ENCODE measurements at places on chromosomes 7 and 10. TPM values are rescaled to one million over a fixed set of nuclear protein-coding genes. Genes with fewer than 3 reads are reported as not detected.
A peak's percentile ranks its signal among the peaks of the same experiment; 100 is the strongest.

- no peaks in the 10 kb centered on the region for H3K4me1 ChIP-seq
- DNase-seq, result no peak
- H3K27me3 ChIP-seq, result no peaks in the 10 kb centered on the region
These were observed 13.8 kb downstream of the LRRN3 start for GRCh38 chr7:111104710-111105109.

The EIF4H gene
- total RNA-seq, result 203 TPM

The KLF14 gene
- total RNA-seq, result not detected

- no peaks in the 10 kb centered on the region for H3K27me3 ChIP-seq
- no peak overlapping the region for H3K4me3 ChIP-seq
- peaks cover 10% of the 10 kb centered on the region for H3K4me1 ChIP-seq
- H3K27ac ChIP-seq, result peak overlapping the region; percentile 69
- H3K36me3 ChIP-seq, result no peaks in the 10 kb centered on the region
These were observed 60.3 kb upstream of the C1GALT1 start for GRCh38 chr7:7122033-7122478.

GRCh38 chr10:5461914-5462840, 37.2 kb downstream of the CALML5 start:
- no peak overlapping the region for H3K4me3 ChIP-seq

- no peaks in the 10 kb centered on the region for H3K4me1 ChIP-seq
- no peak for DNase-seq
- H3K36me3 ChIP-seq, result no peaks in the 10 kb centered on the region
- H3K4me3 ChIP-seq, result no peak overlapping the region
- H3K27me3 ChIP-seq, result no peaks in the 10 kb centered on the region
These were observed 51.6 kb downstream of the CYCS start for GRCh38 chr7:25073451-25073850.

DNA sequence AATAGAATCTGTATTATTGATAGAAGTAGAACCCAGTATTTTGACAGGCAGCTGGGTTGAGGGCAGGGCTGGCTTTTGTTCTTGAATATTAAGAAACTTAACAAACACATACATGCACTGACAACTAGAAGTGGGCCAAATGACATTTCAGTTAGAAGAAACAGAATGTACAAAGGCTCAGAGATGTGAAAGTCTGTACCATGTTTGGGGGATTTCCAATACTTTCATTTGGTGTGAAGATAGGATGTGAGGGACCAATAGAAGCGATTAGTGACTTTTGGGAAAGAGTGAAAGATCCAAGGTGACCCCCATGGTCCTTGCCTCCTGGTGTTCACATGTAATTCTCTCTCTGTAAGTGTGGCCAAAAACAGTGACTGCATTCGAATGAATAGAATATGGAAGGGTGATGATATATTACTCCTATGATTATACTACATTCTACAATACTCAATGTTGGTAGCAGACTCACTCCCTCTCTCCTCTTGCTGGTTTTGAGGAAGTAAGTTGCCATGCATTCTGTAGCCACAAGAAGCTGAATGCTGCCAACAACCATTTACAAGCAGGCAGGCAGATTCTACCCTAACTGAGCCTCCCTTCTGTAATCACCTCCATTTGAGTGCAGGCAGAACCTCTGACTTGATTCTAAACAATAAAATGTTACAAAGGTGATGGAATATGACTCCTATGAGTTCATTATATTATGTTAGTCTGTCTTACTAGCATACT, 151.4 kb downstream of the TMEM168 start:
- H3K4me1 ChIP-seq, result no peaks in the 10 kb centered on the region
- H3K27me3 ChIP-seq, result no peaks in the 10 kb centered on the region
- no peak for DNase-seq

DNA sequence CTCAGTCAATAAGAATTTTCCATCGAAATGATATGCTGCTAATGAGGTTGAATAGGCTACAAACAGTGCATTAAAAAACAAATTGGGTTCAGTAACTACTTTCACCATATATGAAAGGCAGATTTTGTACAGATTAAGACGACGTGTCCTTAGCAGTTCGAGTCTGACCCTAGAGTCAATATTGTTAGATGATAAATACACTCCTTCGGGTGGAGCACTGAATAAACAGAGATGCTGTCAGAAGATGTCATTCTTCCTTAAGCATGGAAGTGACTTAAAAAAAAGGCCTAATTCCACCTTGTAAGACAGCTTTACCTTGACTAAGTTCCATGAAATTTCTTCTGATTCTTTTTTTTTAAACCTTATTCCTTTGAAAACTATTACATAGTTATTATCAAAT, 5.8 kb upstream of the AGR2 start:
- no peak for DNase-seq
- H3K27me3 ChIP-seq, result no peaks in the 10 kb centered on the region
- H3K4me1 ChIP-seq, result no peaks in the 10 kb centered on the region
- H3K4me3 ChIP-seq, result no peak overlapping the region

DNA sequence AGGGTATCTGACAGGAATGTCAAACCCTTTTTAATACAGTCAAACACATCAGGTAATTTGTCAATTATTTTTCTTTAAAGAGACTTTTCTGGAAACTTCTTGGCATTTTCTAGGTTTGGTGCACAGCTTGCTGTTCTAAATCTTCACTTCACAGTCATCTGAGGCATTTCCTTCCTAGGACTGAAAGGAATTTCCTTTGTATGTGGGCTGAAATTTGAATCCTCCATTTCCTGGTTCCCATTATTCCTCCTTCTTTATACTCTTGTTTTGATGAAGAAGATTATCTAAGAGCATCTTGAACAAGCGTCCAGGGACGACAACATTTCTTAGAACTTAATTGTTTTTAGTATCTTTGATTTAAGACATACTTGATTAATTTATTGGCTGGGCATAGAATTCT, 24.9 kb downstream of the CALD1 start:
- H3K4me3 ChIP-seq, result no peak overlapping the region
- no peak for DNase-seq
- H3K36me3 ChIP-seq, result peaks cover 24% of the 10 kb centered on the region
- H3K4me1 ChIP-seq, result peaks cover 44% of the 10 kb centered on the region
- H3K27me3 ChIP-seq, result no peaks in the 10 kb centered on the region
- H3K27ac ChIP-seq, result no peak overlapping the region

DNA sequence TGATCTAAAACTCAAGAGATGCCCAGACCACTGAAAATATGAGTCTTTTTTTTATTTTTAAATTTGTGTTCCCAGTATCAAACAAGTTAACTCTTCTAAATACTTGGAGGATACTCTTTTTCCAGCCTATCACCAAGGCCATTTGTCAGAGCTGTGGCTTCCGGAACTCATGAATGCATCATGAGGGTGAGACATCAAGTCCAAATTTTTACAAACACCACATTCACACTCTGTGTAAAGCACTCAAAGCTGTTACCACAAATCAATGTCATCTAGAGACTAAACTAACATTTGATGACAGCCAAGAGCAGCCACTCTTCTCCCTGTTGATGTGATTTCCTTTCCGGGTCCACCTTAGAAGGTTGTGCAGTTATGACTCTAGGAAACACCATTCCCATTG, 43.8 kb upstream of the ARID5B start:
- H3K36me3 ChIP-seq, result no peaks in the 10 kb centered on the region
- DNase-seq, result no peak
- H3K4me1 ChIP-seq, result no peaks in the 10 kb centered on the region
- no peaks in the 10 kb centered on the region for H3K27me3 ChIP-seq

DNA sequence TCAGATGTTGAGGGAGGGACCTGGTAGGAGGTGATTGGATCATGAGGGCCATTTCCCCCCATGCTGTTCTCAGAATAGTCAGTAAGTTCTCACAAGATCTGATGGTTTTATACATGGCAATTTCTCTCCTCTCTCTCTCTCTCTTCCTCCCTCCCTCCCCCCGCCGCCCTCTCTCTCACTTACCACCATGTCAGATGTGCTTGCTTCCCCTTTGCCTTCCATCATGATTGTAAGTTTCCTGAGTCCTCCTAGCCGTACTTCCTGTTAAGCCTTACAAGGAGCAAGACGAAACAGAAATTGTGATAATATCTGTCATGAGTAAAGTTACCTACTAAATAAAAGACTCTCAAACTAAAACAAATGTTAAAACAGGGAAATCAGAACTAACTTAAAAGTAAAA, 19.9 kb upstream of the GPR141 start:
- no peak overlapping the region for H3K27ac ChIP-seq
- no peaks in the 10 kb centered on the region for H3K4me1 ChIP-seq
- H3K36me3 ChIP-seq, result no peaks in the 10 kb centered on the region
- H3K27me3 ChIP-seq, result no peaks in the 10 kb centered on the region

The TMEM130 gene
- not detected for total RNA-seq

GRCh38 chr7:152103691-152104090, 78.2 kb downstream of the GALNT11 start:
- DNase-seq, result no peak
- H3K36me3 ChIP-seq, result peaks cover 20% of the 10 kb centered on the region
- no peaks in the 10 kb centered on the region for H3K27me3 ChIP-seq
- no peaks in the 10 kb centered on the region for H3K4me1 ChIP-seq
- H3K27ac ChIP-seq, result no peak overlapping the region

DNA sequence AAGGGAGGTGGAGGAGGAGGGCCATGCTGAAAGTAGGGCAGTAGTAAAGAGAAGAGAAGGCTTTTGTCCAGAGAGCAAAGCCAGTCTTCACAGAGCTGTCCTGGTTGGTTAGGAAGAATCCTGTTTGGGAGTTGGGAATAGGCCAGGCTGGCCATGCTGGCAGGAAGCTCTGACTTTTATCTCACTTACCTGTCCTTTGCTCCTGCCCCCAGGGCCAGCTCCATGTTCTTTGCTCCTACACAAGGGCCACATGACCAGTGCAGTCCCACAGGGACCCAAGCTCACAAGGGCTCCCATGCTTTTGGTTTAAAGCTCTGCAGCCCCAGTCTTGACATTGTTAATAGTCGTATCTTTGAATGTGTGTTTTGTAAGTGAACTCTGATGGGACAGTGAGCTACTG, 161.6 kb upstream of the KMT2E start:
- H3K27me3 ChIP-seq, result no peaks in the 10 kb centered on the region
- no peaks in the 10 kb centered on the region for H3K4me1 ChIP-seq
- H3K27ac ChIP-seq, result no peak overlapping the region

- no peaks in the 10 kb centered on the region for H3K27me3 ChIP-seq
- H3K4me3 ChIP-seq, result no peak overlapping the region
- DNase-seq, result no peak
- H3K4me1 ChIP-seq, result no peaks in the 10 kb centered on the region
These were observed 1231.1 kb upstream of the CELF2 start for GRCh38 chr10:9786576-9786975.

The PRRT4 gene
- 0.37 TPM for total RNA-seq

The ACSM6 gene
- not detected for total RNA-seq

DNA sequence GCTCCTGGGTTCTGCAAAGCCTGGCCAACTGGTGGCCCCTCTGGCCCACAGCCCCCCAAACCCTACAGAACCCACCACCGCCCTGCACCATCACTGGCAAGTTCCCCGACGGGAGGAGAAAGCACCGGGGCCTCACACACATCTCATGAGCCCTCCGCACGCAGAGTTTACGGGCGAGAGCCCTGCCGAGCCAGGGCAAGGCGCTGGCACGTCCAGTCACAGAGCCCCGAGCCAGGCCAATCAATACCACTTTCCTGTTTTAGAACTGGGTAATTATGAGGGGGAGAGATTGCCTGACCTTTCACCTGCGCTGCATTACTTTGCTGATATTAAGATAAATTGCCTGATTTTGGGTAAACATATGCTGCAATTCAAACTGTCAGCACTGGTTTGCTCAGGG, 113.3 kb downstream of the EBF3 start:
- no peak overlapping the region for H3K27ac ChIP-seq
- DNase-seq, result no peak
- no peak overlapping the region for H3K4me3 ChIP-seq
- no peaks in the 10 kb centered on the region for H3K4me1 ChIP-seq
- H3K27me3 ChIP-seq, result no peaks in the 10 kb centered on the region
- H3K36me3 ChIP-seq, result peaks cover 3% of the 10 kb centered on the region

DNA sequence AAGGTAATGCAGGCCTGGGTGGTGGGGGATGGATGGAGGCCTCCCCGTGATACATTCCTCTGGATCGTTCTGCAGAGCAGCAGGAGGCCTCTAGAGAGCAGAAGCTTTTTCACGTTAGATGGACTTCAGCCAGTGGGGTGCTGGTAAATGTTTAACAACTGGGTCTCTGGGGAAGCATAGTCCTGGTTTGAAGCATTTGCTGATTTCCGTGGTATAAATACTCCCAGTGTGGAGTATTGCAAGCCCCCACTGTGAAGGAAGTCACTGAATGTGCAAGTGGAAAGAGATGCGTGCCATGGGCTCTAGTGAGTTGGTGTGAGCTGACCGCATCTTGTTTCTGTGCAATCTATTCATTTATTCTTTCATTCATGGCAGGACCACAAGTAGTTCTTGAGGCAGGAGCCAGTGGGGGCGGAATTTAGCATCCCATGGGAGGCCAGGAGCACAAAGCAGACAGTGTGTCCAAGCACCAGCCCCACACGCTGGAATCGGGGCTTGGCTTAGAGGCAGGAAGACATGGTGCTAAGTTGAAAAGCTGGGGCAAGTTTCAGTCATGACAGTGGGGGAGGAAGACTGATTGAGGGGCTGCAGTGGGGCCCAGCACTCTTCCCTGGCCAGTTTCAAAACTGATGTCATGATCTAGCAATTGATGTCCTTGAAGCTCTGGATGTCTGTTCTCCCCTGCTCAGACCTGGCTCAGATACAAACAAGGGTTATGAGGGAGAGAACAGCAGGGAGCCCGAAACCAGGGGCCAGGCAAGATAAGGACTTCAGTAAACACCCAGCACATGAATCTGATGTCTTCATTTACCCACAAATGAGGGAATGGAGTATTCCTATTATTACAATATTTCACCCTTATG, 280.9 kb upstream of the LYZL1 start:
- no peak overlapping the region for H3K4me3 ChIP-seq
- H3K27me3 ChIP-seq, result no peaks in the 10 kb centered on the region
- H3K4me1 ChIP-seq, result no peaks in the 10 kb centered on the region
- no peaks in the 10 kb centered on the region for H3K36me3 ChIP-seq

The C10orf143 gene
- 0.93 TPM for total RNA-seq

DNA sequence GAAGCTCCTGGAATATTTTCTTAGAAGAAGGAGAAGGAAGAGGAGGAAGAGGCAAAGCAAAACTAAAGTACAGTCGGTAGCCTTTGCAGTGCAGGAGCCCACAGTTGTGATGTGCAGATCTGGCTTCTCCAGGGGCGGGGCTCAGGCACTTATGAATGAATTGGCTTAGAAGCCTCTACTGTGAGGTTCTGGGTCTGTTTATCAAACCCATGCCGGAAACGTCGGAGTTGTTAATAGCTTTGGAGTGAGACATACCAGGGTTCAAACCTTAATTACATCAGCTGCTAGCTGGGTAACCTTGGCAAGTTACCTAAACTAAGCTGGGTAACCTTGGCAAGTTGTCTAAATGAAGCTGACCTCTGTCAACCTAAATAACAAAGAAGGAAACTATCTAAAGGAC, 89.3 kb upstream of the PITRM1 start:
- DNase-seq, result no peak
- H3K4me3 ChIP-seq, result no peak overlapping the region
- no peaks in the 10 kb centered on the region for H3K4me1 ChIP-seq
- no peak overlapping the region for H3K27ac ChIP-seq
- H3K27me3 ChIP-seq, result no peaks in the 10 kb centered on the region

GRCh38 chr7:107046491-107047259, 2.2 kb downstream of the PRKAR2B start:
- no peaks in the 10 kb centered on the region for H3K4me1 ChIP-seq
- H3K36me3 ChIP-seq, result no peaks in the 10 kb centered on the region
- H3K27ac ChIP-seq, result no peak overlapping the region
- no peak overlapping the region for H3K4me3 ChIP-seq
- DNase-seq, result no peak

- no peaks in the 10 kb centered on the region for H3K4me1 ChIP-seq
- H3K36me3 ChIP-seq, result no peaks in the 10 kb centered on the region
- H3K4me3 ChIP-seq, result no peak overlapping the region
- DNase-seq, result no peak
- no peak overlapping the region for H3K27ac ChIP-seq
These were observed 15.8 kb upstream of the GPR37 start for GRCh38 chr7:124781418-124781817.

All from right atrium auricular region (tissue), 2 donors.